Stimulated activated naive CD8-positive, alpha-beta T cell treated with anti-CD3 and anti-CD28 coated beads, Interleukin-15, amount 100 ng/mL, for 72 hours (primary cell): ENCODE measurements at places on chromosomes 2 and 18.
A peak's percentile ranks its signal among the peaks of the same experiment; 100 is the strongest.

DNA sequence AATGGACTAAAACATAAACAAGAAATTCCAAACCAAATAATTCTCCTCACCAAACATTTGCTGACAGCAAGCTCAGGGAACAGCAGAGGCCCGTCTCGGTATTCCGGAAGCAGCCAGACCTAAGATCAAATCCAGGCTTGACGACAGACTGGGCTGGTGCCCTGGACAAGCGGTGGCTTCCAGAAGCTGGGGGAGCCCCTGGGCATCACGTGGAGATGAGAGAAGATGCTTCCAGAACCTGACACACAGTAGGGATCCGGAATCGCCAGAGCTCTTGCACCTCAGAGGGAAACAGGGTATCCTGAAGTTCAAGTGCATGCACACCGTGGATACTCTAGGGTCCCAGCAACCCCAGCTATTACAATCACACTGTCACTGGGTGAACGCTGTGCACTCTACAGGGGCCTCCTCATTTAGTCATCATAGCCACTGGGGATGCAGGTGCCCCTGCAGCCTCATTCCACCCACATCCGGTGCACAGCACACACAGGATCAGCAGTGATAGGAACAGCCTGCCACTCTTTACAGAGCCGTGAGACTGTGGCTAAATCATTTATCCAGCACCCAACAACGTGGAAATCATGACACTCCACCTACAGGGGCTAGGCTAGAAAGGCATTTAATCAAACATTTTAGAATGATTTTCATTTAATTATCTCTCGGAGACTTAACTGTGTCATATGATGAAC lies 102.6 kb downstream of the HDAC4 start:
- peak; percentile 84 for DNase-seq

- DNase-seq: no peak
These were observed 62.0 kb downstream of the CIB4 start for GRCh38 chr2:26579025-26579722.

DNA sequence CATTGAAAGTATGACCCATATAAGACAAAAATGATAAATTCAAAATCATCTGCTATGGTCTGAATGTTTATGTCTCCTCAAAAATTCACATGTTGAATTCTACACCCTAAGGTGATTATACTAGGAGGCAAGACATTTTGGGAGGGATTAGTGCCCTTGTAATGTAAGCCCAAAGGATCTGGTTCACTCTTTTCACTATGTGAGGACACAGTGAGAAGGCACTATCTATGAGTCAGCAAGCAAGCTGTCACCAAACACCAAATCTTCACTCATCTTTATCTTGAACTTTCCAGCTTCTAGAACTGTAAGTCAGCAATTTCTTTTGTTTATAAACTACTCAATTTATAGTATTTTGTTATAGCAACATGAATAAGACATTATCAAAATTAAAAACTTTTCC lies 284.7 kb upstream of the ZC3H15 start:
- DNase-seq: no peak

DNA sequence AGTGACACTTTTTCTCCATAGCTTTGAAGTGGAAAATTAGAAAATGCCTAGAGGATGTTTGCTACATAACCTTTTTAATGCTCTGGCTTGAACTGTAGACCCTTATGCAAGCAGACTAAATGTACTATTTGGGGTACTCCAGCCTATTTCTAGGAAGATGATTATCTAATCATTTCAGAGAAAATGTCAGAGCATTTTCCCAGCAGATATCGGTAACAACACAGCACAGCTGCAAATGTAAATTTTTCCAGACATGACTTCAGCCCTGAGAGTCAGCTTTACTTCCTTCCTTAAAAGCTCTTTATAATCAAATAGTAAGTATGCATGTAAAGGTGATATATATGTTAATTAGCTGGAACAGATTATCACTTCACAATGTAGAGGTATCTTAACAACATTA lies 1647.1 kb downstream of the SUCLG1 start:
- no peak for DNase-seq

DNA sequence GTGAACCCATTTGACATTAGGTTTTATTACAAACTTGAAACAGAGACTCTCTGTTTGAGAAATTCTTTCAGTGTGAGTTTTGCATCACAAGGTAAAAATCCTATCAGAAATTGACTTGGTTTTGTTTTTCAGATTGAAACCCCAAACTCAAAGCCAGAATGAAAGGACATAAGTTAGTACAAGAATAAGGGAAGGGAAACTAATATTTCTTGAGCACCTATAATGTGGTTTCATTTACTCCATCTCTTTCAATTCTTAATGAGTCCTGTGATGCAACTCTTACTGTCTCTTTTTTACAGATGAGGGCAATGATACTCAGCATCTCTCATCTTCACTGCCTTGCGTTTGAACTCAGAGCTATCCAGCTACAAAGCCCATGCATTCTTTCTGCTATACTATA lies 210.0 kb upstream of the SIX3 start:
- no peak for DNase-seq

- no peak for DNase-seq
These were observed 53.6 kb downstream of the FAM228A start for GRCh38 chr2:24228470-24228869.

DNA sequence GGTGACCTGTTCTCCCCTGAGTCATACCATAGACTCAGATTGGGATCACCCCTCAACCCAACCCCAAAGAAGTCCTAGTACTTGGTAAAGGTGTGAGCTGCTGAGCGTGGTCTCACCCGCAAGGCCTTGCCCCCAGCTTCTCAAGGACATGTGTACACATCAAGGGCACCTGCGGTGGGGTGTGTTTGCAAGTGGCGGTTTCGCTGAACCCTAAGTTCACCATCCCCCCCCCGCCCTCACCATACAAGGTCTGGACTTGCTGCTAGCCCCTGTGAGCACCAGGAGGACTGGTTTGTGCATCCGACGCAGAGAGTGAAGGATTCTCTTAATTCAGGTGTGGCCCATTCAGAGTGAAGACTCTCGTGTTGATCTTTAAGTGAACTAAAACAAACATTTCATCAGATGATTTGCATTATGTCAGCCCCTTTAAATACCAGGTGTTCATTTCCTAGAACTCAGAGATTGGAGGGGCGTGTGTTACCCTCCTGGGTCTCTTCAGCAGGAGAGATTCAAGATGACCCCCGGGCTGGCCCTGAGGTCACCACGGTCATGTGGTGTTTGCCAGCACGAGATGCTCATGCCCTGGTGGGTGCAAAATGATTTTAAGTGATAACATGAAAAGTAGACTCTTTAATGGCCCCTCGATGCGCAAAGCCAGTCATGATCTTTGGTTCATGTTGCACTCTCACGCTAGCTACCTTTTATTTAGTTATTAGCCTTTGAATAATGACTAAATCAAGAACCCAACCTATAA lies 27.8 kb downstream of the MTERF4 start:
- no peak for DNase-seq

GRCh38 chr18:6731222-6731596 lies 1.7 kb downstream of the ARHGAP28 start:
- DNase-seq: no peak

- DNase-seq: peak; percentile 45
These were observed 91.7 kb downstream of the KLF7 start for GRCh38 chr2:207073801-207074678.

GRCh38 chr2:237180987-237181386 lies 95.3 kb downstream of the COPS8 start:
- no peak for DNase-seq

DNA sequence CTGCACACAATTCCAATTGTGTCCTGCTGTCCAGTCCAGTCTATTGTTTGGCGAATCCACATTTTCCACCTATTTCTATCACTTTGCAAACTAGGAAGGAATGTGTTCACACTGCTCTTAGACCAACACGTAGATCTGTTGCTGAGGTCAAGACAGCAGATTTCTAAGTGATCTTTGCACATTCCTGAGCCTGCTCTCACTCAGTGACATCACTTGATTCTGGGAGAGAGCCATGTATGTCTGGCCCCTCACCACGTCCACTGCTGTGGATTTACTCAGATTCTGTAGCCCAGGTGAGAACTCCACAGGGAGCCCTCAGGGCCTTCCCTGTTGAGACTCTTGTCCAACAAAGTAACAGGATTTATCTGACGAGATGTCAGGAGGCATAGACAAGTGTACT lies 317.2 kb downstream of the TSN start:
- DNase-seq: no peak

- DNase-seq: no peak
These were observed 70.8 kb upstream of the NOSTRIN start for GRCh38 chr2:168731616-168732015.

DNA sequence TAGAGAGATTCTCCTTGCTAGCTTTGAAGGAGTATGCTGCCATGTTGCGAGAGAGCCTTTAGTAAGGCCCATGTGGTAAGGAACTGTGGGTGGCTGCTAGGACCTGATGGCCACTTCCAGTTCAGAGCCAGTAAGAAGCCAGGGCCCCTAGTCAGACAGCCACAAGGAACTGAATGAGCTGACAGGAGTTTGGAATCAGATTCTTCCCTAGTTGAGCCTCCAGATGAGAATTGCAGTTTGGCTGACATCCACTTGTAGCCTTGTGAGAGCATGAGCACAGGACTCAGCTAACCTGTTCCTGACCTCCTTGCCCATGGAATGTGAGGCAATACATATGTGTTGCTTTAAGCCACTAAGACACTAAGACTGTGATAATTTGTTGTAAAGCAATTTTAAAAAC lies 1.2 kb upstream of the WDR7 start:
- DNase-seq: no peak

- no peak for DNase-seq
These were observed 249.7 kb upstream of the NCKAP5 start for GRCh38 chr2:133817680-133818566.

GRCh38 chr2:200736646-200737274 lies 75.0 kb upstream of the BZW1 start:
- DNase-seq: no peak
